ENCODE measurements at places on chromosomes 1 and 21.

- no peak for DNase-seq
These were observed 1064.9 kb downstream of the NCAM2 start for GRCh38 chr21:22063140-22063539.

GRCh38 chr1:203089001-203089650, 3.3 kb upstream of the MYOG start:
- DNase-seq = no peak

DNA sequence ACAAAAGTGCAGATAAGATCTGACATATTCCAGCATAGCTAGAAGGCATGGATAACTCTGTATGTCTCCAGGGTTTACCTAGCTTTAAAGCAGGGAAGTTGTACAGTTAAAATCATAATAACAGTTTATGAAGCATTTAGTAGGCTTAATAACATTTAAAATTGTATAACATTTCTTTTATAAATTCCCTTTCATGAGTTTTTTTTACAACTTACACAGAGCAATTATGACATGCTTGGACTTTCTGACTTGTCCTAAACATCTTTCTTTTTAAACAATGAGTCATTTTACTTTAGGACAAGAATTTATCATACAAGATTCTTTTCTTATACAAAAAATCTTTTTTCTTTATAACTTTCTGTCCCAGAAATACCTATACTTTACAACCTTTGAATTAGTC, 408.5 kb upstream of the NEGR1 start:
- DNase-seq = no peak

DNA sequence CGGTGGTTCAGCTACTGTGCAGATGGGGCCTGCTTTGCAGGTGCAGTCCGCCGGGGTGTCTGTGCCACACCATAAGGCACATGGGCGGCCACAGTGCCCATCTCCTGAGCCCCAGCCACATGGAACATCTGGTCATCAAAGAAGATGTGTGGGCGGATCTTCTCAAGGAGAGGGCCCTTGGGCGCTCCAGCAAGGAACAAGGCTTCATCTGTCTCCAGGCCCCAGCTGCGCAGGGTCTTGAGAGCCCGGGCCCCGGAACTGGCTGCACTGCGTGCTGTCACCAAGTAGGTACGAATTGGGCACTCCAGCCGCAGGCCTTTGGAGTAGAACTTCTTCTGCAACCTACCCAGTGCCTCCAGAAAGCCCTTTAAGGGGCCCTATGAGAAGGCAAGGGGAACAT, 12.8 kb downstream of the NT5C1A start:
- DNase-seq = no peak

GRCh38 chr21:15775291-15775690, 45.5 kb downstream of the USP25 start:
- DNase-seq = no peak

DNA sequence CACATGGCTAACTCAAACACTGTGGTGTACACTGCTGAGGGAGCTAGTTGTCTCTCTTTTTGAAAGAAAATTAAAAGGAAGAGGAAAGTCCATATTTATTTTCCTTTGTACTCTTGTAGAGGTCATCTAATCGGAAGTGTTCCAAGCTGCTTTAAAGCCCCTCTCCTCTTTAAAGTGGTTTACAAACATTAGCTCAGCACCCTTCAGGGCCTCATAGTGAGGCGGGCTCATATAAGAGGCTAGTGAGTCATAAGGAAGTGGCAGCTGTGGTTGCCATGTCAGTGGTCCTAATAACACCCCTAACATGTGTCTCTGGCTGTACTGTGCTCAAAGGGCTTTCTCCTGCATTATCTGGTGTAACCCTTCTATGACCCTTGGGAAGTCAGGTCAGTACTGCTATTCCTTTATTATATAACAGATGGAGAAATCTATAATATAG, 104.4 kb upstream of the SERBP1 start:
- no peak for DNase-seq

DNA sequence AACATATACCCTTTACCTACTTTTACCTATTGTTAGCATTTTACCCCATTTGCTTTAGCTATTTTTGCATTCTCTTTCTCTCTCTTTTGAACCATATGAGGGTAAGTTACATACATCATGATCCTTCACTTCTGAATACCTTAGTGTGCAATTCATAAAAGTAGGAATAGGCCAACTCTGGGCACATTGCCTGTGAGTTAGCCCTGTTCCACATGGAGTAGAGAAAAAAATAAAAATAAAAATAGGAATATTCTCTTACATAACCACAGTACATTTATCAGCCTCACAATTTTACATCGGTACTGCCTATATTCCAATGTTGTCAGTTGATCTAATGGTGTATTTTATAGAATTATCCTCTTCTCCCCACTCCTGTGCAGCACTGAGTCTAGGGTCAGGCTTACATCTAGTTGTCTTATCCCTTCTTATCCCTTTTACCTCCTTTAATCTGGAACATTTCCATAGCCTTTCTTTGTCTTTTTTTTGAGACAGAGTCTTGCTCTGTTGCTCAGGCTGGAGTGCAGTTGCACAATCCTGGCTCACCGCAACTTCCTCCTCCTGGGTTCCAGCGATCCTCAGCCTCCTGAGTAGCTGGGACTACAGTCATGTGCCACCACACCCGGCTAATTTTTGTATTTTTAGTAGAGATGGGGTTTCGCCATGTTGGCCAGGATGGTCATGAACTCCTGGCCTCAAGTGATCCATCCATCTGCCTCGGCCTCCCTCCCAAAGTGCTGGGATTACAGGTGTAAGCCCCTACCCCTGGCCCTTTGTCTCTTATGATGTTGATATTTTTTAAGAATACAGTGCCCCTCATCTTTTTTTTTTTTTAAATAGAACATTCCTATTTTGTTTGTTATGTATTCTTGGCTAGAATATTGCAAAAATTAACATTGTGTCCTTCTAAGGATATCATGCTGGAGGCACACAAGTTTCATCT, 11.1 kb upstream of the SLC30A1 start:
- no peak for DNase-seq

- DNase-seq = no peak
These were observed 21.4 kb upstream of the SPSB1 start for GRCh38 chr1:9271283-9271682.

GRCh38 chr1:37732111-37732780, 32.7 kb downstream of the EPHA10 start:
- no peak for DNase-seq

DNA sequence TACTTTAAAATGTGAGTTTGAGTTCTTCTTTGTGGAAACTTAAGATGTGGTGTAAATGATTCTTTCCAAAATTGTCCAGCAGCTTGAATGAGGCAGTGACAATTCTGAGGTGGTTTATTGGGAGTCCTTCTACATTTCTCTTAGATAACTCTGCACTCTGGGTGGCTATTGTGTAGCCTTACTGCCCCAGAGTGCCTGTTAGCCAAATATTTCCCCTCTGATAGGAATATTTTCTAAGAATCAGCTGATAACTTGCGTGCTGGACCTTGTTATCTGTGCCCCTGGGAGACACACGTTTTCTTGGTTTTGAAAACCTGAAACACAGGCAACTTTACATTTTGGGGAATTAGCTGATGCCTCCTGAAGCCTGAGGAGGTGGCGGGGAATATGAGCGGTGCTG, 91.6 kb downstream of the CD247 start:
- no peak for DNase-seq

DNA sequence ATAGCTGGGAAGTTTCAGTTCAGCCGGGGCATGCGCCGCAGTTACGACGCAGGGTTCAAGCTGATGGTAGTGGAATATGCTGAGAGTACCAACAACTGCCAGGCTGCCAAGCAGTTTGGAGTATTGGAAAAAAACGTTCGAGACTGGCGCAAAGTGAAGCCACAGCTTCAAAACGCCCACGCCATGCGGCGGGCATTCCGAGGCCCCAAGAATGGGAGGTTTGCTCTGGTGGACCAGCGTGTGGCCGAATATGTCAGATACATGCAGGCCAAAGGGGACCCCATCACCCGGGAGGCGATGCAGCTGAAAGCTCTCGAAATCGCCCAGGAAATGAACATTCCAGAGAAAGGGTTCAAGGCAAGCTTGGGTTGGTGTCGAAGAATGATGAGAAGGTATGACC, 9.9 kb downstream of the POGK start:
- DNase-seq = no peak

- DNase-seq = no peak
These were observed 54.5 kb downstream of the STYXL2 start for GRCh38 chr1:167148421-167148820.

DNA sequence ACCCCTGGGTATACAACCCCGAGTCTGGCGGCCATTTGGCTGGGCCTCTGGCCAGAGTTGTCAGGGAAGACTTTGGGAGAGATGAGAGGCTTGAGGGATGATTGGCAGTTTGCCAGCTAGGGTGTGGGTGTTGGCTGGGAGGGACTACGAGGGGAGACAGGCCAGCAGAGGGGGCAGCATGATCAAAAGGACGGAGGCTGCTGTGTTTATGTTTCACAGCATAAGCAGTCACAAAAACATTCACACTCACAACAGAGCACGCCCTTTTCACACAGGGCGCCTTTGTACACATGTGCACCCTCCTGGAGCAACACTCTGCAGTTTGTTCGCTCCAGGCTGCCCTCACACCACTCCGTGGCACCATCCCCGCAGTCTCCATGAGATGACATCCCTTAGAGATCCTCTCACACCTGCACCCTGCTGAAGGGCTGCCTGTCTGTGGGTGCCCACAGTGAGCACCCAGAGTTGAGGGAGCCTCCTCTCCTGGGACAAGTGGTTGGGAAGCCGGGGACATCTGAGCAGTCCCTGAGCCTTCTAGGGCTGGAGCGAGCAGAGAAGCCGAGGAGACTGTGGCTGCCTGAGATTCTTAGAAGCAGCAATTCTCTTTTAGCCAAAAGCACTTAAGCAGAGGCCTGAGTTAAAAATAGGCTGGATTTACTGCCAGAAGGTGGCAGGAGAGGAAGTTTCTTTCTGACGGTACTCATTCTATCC, 15.4 kb downstream of the EFNA3 start:
- DNase-seq = no peak

- DNase-seq = no peak
These were observed 89.9 kb downstream of the FOXD2 start for GRCh38 chr1:47527653-47528272.

Measured in esophagus squamous epithelium (tissue), 5 donors.